ENCODE measurements at places on chromosomes 12 and 14.

DNA sequence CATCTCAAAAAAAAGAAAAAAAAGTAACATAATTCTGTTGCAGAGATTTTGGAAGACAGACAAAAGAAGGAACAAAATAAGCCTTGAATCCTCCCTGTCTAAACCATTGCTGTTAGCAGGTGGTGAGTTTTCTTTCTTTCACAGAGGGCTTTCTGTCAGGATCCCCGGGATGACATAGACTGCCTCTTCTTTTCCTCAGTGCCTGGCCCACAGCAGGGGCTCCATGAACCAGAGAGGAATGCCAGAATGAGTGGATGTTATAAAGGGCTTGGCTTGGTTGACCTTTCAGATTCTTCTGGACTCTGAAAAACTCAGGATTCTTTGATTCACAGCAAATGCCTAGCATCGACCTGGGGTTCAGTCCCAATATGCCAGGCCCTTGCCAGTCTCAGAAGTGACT is 45.8 kb upstream of the CORO1C start:
- no peak for DNase-seq

GRCh38 chr12:7203109-7203508 is 13.6 kb downstream of the PEX5 start:
- DNase-seq, result no peak

DNA sequence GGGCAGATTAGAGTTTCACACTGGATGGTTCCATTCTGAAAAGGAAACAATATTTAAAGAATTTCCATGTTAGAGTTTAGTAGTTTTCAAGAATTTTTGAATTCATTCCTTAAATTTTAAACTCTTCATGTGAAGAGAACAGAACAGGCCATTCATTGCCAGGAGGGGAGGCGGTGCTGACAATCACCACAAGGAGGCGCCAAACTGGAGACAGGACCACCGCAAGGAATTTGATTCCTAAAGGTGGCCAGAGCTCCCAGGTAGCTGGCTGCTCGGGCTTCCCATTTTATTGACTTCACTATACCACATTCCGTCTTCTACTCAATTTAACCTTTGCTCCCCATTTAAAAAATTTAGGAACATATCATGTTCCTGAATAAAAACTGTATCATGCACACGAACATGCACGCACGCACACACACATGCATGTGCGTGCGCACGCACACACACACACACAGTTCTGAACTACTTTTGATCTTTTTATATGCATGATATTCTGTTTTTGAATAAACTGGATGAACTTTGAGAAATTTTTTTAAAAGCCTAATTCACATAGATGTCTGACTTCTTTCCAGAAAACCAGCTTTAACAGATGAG is 101.2 kb downstream of the NELL2 start:
- peak; percentile 4 for DNase-seq

DNA sequence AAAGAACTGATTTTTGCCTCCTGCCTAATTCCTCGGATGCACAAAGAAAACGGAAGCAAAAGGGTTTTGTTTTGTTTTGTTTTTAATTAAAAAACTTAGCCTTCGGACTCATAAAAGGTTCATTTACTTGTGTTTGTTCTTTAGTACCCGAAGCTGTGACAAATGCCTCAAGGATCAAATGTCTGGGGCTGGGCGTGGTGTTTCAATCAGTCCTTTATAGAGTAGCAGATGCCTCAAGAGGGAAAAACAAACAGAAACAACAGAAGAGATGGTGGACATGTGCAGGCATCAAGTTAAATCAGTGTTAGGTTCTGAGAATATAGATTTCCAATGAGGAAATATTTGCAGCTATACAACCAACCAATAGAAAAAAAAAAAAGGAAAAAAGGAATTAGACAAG is 1.6 kb upstream of the WIF1 start:
- DNase-seq, result no peak

- no peak for DNase-seq
Measured at GRCh38 chr14:35285168-35286002, 6.8 kb upstream of the PSMA6 start.

DNA sequence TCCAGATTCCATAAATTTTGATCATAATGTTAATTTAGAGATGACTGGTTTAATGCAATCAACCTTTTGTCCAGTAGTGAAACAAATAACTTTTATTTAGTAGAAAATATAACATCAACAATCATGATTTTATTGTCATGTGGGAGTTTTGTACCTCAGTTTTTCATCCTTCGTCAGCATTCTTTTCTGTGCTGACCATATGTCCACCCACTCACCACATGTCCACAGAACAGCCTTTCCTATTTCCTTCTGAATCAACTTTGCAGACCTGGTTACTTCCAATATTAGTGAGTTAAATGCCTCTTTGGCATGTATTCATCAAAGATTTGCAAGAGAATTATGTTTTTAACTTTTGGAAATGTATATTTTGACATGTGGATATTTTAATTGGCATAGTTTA is 36.8 kb upstream of the CNTN1 start:
- no peak for DNase-seq

GRCh38 chr12:124993626-124994436 is at the start of gene BRI3BP:
Gene BRI3BP (plus strand): TSS chr12:124993645. CDS start chr12:124993791, 146 bp downstream.
- DNase-seq, result no peak

All from Panc1 (cell line).